Hepatocyte (in vitro differentiated cells): ENCODE measurements at places on chromosomes 16 and 17.
A peak's percentile ranks its signal among the peaks of the same experiment; 100 is the strongest.

DNA sequence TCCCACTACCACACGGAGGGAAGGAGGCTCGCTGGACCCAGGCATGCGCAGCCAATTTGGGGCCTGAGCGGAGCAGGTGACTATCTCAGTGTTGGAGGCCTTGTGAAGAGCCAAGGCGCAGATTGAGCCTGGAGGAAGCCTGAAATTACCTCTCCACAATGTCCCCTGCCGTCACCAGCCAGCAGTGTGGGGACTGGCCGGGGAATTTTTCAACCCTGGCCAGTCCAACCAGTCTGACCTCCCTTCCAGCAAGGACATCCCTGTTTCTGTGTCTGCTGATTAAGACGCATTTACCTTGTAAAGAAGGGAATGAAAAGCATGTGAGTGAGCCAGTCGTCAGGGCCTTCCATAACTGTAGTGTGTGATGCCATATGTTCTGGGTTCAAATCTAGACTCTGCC, 198.1 kb upstream of the IRX3 start:
- no peak for DNase-seq

DNA sequence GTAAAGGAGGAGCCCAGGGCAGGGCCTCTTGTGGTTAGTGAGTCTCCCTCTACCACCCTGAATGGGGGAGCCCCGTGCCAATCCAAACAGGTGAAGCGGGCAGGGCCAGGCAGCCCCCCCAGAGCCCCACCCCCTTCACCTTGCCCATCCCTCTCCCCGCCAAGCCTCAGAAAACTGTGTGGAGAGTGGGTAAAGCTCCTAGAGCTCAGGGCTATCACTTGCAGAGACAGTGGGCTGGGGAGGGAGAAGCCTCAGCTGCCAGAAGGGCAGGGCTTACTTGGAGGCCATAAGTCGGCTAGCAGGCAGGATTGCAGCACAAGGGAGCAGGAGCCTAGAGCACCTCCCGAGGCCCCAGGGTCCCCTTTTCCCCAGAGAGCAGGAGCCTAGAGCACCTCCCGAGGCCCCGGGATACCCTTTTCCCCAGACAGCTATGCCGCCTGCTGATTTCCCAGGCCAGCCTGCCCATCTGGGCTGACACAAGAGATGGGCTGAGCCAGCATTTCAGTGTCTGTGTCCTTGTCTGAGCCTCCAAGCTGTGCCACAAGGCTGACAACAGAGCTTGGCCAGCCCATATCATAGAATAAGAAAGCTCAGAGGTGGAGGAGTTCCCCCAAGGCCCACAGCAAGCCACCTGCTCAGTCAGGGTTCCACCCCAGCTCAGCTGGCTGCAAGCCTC, 6.7 kb upstream of the KRT14 start:
- no peak for DNase-seq

DNA sequence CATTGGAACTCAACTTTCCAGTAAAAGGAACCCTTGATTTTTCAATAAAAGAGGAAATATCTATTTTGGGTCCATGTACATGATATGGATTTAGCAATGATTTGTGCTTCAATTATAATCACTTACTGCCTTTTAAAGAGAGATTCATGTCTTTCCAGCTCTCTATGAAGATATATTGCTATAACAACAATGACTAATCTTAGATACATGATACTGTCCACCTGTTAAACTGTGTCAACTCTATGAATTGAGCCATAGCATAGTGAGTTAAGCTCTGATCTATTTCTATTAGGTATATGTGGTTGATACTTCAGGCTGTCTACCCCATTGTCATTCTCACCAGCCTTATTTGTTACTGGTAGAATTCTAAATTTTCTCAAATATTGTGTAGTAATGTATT, 15.0 kb upstream of the MPHOSPH6 start:
- no peak for DNase-seq

GRCh38 chr16:80806927-80807340, 2.5 kb upstream of the CDYL2 start:
- DNase-seq, result no peak

DNA sequence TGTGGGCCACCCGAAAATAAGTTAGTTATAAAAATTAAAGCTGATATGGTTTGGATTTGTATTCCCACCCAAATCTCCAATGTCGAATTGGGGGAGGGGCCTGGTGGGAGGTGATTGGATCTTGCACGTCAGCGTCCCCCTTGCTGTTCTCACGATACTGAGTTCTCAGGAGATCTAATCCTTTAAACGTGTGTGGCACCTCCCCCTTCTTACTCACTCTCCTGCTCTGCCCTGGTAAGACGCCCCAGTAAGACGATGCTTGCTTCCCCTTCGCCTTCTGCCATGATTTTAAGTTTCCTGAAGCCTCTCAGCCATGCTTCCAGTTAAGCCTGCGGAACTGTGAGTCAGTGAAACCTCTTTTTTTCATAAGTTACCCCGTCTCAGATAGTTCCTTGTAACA, 35.4 kb downstream of the SYCE1L start:
- DNase-seq, result no peak

- no peak for DNase-seq
Observed at GRCh38 chr16:46743232-46743719, 4.9 kb downstream of the MYLK3 start.

GRCh38 chr17:72530454-72530853, 409.6 kb downstream of the SOX9 start:
- no peak for DNase-seq

DNA sequence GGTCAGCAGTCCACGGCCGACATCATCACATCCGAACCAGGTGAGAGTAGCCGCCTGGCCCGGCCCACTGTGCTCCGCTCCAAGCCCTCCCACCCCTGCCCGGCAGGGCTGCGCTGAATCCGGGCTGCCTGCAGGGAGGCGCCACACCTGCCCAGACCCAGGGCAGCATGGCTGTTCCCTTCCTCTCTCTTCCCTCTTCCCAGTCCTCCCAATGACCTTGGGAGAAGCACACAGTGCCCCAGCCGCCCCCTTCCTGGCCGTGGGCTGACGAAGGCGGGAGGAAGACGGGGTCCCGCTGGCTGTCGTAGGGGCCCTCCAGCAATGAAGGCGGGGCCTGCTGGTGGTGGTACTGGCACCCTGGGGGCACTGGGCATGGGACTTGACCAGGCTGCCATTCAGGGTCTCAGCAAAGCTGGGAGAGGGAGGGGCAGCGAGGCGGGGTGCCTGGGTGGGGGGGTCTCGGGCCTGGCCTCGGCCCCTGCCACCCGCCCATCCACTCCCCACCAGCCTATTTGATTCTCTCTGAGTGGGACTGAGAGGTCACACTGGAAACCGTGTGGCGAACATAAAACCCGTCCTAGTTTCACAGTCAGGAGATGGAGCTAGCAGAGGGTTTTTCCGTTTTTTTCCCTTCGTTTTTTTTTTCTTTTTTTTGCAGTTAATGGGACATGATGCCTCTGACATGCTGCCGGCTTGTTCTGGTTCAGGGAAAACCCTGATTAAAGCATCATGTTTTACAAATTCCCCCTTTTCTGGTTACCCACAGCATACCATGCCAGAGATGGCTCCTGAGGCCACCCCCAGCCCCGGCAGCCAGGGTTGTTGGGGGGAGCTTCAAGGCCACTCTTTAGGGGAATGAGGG, 50.6 kb downstream of the BAHCC1 start:
- DNase-seq, result no peak

GRCh38 chr17:17328251-17328650, 25.1 kb downstream of the NT5M start:
- DNase-seq, result no peak

GRCh38 chr17:81242421-81243332, 3.6 kb downstream of the NDUFAF8 start:
- DNase-seq, result no peak

- peak; percentile 53 for DNase-seq
Observed at GRCh38 chr17:83203073-83203471, 123.7 kb downstream of the METRNL start.

GRCh38 chr17:66548659-66549310, 246.4 kb downstream of the PRKCA start:
- no peak for DNase-seq

DNA sequence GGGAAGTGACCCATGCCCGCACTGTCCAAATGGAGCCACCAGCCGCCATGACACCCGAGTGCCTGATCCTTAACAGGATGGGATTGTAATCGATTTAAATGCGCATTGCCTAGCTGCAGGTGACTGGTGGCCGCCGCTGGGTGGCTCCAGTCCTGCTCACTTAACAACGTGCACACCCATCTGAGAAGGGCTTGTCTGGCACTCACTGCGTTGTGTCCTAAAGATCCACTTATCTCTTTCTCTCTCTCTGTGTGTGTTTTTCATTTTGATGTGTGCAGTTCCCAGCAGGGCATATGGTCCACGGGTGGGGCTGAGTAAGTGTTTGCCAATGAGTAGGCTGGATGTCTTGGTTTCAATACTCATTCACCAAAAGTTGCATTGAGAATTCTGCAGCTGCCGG, 80.6 kb downstream of the IRF8 start:
- no peak for DNase-seq

- DNase-seq, result no peak
Observed at GRCh38 chr17:46879101-46879500, 27.7 kb downstream of the WNT9B start.

DNA sequence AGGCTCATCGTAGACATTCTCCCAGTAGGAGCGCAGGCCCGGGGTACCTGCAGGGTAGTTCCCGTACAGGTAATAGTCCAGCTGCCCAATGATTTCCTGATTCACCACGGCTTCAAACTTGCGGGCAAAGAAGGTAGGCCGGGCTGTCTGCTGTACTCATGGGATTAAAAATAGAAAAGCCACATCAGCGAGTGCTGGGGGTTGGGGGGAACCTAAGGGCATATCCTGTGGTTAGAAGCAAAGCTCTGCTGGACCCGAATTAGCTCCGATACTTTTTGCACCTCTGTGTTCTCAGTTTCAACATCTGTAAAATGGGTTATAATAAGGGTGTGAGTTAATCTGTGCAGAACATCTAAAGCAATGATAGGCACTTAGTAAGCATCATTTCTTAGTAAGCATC, 336.2 kb downstream of the XYLT1 start:
- DNase-seq, result no peak

DNA sequence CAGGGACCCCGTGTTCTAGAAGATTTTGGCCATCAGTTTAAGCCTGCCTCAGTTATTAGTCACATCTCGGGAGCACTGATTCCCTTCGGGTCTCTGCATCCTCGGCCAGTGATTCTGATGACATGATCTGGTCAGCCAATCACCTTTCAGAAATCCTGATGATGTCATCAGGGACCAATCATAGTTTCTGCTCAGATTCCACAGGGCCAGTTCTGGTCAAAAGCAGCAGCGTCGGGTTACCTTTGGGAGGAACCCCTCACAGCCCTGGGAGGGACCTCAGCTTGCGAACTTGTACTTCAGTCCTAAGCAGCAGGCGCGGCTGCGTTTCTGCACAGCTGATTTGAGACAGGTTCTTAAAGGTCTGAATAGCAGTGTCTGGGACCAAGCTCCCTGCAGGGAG, 13.9 kb downstream of the KDM8 start:
- no peak for DNase-seq

- DNase-seq, result peak; percentile 90
Observed at GRCh38 chr17:77312786-77313599, 172.2 kb downstream of the SEC14L1 start.

- no peak for DNase-seq
Observed at GRCh38 chr17:48718227-48718760, 4.0 kb downstream of the PRAC1 start.

DNA sequence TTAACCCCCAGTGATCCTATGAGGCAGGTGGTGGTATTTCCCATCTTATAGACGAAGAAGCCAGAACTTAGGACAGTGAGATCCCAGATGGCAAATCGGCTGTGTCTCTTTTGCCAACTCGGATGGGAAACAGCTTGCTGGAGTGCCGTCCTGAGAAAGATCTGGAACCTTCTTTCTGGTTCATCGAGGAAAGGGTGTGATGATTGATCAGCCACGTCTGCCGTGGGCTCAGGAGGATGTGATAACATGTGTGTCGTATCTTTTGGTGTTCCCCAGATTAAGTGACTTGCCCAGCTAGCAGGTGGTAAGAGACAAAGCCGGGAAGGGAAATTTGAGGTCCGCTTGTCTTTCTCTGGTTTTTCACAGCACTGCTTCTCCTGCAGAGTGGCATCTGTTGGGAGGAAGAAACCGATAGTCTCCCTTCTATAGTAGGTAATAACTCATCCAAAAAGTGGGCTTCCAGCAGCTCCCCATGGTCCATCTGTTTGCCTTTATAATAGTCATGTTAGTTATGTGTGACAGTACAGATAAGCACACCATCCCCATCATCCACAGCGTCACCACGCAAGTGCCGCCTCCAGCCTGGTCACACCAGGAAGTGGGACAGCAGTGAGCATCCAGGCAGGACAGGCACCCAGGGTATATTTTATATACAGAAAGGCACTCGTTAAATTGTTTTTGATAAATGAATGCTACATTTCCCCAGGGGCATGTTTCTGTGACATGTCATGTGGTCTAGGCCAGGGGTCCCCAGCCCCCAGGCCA, 175.5 kb downstream of the KATNIP start:
- DNase-seq, result no peak

DNA sequence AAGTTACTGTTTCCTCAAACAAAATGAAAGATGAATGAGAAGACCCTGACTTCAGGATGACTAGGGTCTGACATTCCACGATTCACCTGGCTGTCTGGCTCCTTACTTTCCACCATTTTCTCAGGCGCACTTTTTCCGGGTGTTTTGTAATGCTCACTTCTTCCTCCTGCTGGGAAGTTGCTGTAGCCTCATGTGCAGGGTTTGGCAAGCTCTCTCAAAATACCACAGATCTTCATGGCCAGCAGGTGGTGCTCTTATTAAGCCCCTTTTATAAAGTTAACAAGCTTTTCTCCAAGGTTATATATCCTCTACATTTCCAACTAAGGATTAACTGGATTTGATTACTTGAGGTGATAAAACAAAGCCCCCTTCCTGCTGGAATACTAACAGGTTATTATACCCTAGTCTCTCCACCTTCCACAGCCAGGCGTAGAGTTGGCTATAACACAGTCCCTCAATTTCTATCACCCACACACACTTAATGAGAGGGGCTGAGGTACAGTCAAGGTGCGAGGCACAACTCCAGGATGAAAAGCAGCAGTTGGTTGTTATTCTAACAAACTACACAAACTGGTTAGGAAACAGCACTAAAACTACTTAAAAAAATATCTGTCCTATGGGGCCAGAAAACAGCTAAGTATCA, 45.4 kb downstream of the STH start:
- peak; percentile 89 for DNase-seq

DNA sequence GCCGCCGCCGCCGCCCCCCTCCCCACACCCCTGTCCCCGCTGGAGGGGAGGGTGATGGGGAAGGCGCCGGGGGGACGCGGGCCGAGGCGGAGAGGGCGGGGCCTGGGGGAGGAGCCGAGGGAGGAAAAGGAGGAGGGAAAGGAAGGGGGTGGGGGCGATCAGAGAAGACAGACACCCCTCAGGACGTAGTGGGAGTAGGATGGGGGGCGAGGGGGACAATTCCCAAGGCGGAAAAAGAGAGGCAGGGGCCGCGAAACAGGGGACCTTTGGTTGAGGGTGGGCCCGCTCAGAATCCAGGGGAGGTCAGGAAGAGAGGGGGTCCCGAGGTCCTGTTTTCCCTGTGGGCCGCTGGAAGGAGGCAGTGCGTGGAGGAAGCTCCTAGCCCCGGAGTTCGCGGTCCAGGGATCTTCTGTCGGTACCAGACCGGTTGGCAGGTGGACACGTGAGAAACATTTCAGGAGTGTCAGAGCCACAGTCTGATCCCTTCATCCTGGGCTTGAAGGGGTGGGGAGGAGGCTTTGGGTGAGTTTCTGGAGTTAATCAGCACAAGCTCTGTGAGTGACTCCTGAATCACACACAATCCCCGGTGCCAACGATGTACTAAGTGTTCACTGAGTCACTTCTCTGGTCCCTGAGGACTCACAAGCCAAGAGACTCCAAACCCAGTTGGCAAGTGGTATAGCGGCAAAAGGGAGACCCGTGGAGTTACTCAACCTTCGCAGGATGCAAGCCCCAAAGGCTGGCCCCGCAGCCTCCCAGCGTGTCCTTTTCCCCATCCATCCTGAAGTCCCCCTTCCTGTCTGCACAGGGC, at the start of gene XYLT1:
Gene XYLT1 (minus strand): TSS at position 53 of the 811 bp plus-strand sequence. CDS start 164 bp downstream, outside the sequence.
- DNase-seq, result peak; percentile 71

GRCh38 chr17:80904036-80904753, 87.4 kb upstream of the CHMP6 start:
- no peak for DNase-seq
